Jurkat, Clone E6-1 (cell line): ENCODE measurements at places on chromosomes 2 and 18.

DNA sequence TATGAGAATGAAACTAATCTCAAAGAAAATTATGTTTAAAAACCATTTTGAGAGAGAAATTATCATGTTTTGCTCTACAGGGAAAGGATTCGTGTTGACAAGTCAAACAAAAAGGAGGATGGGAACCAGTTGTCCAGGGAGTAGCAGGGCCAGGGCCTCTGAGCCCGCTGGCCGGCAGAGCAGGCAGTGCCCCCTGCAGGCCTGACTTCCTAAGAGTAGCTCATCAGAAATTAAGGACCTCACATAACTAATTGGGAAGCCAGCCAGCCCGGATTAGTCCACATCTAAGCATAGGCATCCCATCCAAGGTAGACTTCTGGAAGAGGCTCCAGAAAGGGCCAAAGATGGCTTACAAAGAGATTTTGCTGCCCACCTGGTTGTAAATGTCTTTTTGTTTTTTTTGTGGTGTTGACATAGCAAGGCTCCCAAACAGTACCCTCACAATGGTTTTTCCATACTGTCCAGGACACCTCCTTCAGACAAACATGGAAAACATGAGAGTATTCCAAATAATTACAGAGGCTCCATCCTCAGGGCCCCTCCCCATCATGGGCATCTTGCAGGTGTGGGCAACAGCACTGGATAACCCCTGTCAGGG lies 241.2 kb upstream of the TANK start:
- no peak for DNase-seq

GRCh38 chr2:219615894-219616293 lies 11.5 kb upstream of the SLC4A3 start:
- DNase-seq = no peak

GRCh38 chr2:109264595-109265328 lies 135.8 kb downstream of the SH3RF3 start:
- DNase-seq = no peak

DNA sequence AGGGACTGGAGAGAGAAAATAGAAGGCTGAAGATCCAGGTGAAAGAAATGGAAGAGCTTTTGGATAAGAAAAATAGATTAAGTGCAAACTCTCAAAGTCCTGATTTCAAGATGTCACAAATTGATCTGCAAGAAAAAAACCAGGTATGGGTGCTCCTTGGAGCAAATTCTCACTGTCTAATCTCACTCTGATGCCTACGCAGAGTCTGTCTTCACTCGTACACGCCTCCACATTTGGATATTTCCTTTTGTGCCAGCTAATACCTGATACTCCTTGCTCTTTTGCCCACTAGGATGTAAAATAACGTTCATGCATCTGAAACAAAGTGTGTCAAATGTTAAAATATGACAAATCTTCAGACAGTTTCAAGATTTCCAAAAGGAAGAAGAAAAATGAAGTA lies 99.4 kb downstream of the CCDC102B start:
- no peak for DNase-seq

DNA sequence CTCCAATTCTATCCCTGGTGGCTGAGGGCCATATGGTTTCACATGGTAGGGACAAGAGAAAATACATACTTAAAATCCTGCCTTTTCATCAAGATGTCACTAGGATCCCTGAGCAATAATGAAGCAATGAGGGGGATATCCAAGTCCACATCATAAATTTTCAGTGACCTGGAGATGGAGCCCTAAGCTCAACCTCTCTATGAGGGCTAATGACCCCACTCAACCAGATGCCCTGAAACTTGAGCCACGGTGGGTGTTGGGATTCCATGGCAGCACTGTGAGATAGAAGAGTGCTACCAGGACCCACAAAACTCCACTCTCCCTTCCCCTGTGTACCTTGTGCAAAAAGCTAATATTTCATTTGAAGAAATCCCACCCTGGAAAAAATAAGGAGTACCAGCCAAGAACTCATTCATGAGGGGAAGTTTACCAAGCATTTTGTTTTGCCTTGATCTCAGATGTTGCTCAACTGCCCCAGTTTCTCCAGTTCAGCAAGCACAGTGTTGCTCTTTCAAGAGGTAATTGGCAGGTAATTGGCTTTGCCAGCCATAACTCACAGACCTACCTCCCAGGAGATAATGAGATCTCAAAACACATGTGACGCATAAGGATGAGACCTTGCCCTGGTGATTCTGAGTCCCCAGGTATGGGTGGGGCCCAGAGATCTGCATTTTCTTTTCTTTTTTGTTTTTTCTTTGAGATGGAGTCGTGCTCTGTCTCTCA lies 51.0 kb upstream of the TTC39C start:
- DNase-seq = no peak

DNA sequence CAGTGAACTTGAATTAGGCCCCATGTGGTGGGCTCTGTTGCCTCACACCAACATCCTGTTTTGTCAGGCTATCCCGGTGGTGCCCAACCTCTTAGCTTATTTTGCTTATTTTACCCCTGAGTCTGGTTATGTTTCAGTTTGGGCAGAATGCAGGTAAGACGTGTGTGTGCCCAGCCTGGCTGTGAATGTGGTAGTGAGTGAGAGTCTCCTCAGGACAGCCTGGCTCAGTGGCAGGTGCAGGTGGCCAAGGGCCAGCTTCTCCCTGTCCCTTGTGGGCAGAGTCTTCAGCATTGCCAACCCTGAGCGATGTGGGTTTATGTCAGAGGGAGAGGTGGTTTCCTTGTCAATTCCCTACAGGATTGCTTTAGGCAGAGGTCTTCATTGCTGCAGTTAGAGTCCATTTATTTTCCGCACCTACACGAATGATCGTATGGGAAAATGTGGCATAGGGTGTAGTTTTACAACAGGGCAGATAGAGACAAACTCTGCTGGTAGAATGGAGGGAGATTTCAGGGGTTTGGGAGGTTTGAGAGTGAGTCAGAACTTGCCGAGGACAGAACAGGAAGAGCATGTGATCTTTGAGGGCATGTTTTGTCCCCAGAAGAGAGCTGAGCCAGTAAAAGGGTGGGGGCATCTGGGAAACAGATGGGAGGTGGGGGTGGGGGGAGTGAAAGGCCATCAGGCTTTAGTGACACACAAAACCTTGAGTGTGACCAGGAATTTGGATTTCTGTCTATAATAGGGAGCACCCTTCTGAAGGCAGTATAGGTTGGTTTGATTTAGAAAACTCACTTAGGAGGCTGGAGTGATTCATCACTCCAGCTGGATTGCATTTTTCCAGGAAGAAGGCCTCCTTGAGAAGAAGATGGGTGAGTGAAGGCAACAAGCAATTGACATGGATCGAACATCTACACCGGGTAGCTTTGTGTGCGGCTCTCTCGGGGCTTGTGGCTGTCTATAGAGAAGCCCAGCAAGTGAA lies 156.2 kb upstream of the CELF4 start:
- no peak for DNase-seq

DNA sequence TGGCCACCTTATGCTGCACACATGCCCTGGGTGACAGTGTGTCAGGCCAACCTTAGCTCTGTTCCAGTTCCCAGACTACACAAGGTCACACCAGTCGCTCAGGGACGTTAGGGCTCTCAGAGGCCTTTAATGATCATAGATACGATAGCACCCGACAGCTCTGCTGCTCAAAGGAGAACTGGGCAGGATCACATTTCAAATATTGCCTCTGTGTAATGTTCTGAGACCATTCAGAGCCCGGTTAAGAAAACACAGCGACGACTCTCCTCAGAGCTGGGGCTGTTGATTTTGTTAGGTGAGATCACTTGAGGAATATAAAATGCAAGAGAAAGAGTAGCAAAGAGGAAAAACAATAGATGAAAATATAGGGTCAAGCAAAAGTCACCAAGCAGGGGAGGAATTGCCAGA lies 166.6 kb upstream of the TANK start:
- no peak for DNase-seq

GRCh38 chr2:31207790-31208189 lies 9.5 kb downstream of the CAPN14 start:
- no peak for DNase-seq

DNA sequence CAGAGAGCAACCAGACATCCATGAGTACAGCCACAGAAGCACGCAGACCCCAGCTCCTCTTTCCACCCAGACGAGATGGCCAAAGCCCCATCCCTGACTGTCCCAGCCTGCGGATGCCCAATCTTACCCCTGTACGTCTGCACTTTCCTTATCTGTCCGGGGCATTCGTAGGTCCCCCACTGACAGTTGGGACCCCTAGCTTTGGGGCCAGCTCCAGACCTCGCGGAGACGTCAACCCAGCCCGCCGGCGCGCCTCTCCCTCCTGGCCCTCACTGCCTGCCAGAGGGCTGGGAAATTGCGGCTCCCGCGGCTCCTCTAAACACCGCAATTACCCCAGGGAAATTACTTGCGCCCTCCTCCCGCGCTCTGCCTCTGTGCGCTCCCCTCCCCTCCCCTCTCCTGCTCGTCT lies 2.3 kb downstream of the ECEL1 start:
- no peak for DNase-seq

GRCh38 chr2:190425883-190426658 lies 17.9 kb downstream of the MFSD6 start:
- no peak for DNase-seq

DNA sequence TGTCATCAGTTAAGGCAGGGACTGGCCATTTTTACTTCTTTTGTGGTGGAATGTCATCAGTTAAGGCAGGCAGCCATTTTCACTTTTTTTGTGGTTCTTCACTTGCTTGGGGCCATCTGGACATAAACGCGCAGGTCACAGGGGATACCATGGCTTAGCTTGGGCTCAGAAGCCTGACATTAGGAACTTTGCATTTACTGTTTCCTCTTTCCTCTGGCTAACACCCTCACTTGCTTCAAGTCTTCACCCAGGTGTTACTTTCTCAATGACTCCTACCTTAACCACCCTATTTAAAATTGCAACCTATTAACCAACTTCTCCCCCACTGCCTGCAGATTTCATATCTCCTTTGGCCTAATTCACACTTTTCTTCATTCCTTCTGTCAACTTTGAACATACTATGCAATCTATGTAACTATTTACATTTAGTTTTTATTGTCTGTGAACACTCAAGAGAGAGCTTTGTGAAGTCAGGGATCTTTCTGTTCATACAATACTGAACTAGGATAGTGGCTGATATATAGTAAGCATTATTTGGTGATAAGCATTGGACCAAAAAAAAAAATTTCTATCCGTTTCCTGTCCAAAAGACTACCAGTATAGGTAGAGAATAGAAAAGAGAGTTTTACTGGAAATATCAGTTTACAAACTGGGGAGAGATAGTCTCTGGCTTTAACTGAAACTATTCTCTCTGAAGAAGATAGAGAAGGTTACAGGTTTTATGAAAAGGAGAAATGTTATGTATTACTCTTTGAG lies 600.1 kb upstream of the ZNF804A start:
- DNase-seq = no peak

- DNase-seq = no peak
Observed at GRCh38 chr2:228688007-228688645, 506.6 kb upstream of the SPHKAP start.

GRCh38 chr2:197596766-197597165 lies 78.6 kb downstream of the RFTN2 start:
- no peak for DNase-seq

DNA sequence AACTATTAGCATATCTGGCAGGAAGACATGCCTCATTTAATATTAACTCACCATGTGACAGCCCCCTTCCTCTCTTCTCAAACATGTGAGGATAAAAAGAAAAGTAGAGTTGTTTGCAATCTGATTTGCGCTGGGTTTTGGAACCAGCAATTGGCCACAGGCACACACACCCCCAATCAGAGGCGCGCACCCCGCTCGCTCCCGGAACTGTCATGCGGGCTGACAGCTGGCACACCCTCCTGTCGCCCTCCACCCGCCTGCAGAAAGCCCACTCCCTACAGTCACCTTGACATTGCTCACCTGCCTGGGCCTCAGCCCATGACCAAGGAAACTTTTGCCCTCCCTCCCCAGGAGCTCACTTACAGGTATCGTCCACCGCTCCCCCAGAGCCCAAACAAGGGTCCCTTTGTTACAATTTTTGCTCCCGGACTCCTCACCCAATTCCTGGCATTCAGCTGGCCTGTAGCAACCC lies 1.1 kb downstream of the COBLL1 start:
- DNase-seq = no peak

DNA sequence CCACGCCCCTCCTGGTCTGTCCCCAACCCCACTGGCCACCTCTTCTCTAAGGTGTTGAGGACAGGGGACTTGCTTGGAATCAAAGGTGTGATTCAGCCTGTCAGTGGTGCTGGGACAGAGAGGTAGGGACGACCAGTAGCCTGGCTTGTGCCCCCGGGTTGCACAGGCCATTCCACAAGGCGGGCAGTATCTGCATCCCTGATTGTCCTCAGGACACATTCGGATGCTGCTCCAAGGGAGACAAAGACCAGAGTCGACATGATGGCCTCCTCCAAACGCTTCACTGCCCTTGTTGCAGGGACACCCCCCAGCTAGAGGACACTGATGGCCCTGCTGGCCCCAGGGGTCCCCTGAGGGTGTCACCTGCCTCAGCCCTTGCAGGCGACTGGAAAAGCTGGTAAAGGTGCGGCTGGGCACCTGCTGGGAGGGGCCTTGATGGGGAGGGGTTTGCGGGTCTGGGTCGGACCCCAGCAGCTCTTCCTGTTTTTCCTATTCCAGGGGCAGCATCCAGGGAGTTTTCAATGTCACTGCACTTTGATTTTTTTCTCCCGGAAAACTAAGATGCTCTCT lies 98.0 kb downstream of the PTGR3 start:
- no peak for DNase-seq

- DNase-seq = no peak
Observed at GRCh38 chr2:174328114-174328960, 6.4 kb upstream of the SP9 start.

- DNase-seq = no peak
Observed at GRCh38 chr2:226934546-226935201, 98.8 kb downstream of the RHBDD1 start.

GRCh38 chr2:3517948-3518495 lies 1.3 kb downstream of the ADI1 start:
- peak; percentile 37 for DNase-seq

- no peak for DNase-seq
Observed at GRCh38 chr18:56637176-56637575, 1.2 kb downstream of the TXNL1 start.

DNA sequence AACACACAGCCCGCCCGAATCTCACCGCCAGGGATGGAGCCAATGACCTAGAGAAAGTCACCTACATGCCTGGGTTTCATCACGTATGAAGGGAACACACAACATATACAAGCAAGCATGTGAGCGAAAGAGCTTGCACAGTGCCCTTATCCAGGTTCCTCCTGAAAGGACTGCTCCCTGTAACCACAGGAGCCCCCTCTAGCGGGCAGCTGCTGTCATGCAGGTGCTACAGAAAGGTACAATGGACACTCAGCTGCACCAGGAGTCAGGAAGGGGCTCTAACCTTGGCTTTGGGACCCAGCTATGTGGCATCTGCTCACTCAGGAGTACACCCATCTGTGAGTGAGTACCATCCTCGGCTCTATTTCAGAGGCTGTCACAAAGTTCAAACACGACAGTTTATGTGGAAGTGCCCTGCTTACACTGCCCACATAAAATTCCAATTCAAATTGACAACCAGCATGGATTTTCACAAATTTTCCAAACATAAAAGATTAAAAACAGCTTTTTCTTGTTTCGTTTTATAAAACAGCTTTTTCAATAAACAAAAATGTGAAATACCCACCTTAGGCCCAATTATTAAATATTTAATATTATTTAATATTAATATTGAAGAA lies 3.5 kb downstream of the NDUFA10 start:
- DNase-seq = peak; percentile 45

- DNase-seq = no peak
Observed at GRCh38 chr2:99719102-99719501, 229.3 kb upstream of the REV1 start.
